ENCODE measurements at places on chromosomes 4 and X.

- DNase-seq = peak; percentile 67
Measured at GRCh38 chr4:154491341-154492271, at the start of gene DCHS2. Gene DCHS2 (minus strand): TSS chr4:154491799. CDS start chr4:154491355, 444 bp downstream.

DNA sequence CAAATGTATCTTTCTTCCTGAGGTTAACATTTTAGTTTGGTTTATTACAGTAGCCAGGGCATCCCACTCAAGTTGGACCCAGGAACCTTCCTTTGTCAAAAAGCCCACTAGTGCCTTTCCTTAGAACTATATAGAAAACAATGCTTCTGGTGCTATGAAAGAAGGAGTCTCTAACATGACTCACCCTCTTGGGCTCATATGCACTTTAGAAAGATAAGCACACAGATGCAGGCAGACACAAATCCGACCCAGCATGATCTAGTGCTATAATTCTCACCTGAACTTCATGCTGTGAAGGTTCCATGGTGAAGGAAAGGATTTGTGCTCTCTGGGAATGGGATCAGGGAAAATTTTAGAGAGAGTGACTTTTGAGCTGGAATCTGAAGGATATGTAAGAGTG is 289.4 kb downstream of the ANKRD50 start:
- DNase-seq = no peak

- no peak for DNase-seq
Measured at GRCh38 chrX:9656277-9656676, 109.4 kb downstream of the GPR143 start.

GRCh38 chr4:158513256-158513655 is 8.4 kb upstream of the RXFP1 start:
- DNase-seq = no peak

DNA sequence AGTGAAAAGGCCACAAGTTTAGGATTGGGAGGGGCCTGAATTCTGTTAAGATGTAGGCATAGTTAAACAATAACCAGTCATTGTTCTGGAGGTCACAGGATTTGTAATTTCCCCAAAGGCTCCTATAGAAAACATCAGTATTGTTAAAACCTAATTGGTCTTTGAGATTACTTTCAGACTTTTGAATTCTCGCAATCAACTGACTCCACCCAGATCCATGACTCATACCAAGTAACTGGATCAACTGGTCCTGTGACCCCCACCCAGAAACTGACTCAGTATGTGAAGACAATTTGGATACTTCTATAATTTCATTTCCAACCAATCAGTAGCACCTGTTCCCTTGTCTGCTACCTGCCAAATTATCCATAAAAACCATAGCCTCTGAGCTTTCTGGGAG is 28.4 kb downstream of the MAGEB16 start:
- DNase-seq = no peak

- no peak for DNase-seq
Measured at GRCh38 chr4:6916587-6917460, 7.2 kb downstream of the TBC1D14 start.

- no peak for DNase-seq
Measured at GRCh38 chr4:15144249-15144966, 142.1 kb downstream of the CPEB2 start.

DNA sequence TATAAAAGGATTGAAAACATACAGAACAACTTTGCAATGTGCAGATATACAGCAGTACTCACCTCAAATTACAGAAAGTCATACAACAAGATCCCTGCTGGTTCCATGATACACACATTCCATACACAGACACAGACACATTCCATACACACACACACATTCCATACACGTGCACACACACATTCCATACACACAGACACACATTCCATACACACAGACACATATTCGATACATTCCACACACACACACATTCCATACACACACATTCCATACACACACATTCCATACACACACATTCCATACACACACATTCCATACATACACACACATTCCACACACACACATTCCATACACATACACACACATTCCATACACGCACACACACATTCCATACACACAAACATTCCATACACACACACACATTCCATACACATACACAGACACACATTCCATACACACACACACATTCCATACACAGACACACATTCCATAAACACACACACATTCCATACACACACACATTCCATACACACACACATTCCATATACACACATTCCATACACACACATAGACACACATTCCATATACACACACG is 13.7 kb downstream of the LINC00632 start:
- no peak for DNase-seq

DNA sequence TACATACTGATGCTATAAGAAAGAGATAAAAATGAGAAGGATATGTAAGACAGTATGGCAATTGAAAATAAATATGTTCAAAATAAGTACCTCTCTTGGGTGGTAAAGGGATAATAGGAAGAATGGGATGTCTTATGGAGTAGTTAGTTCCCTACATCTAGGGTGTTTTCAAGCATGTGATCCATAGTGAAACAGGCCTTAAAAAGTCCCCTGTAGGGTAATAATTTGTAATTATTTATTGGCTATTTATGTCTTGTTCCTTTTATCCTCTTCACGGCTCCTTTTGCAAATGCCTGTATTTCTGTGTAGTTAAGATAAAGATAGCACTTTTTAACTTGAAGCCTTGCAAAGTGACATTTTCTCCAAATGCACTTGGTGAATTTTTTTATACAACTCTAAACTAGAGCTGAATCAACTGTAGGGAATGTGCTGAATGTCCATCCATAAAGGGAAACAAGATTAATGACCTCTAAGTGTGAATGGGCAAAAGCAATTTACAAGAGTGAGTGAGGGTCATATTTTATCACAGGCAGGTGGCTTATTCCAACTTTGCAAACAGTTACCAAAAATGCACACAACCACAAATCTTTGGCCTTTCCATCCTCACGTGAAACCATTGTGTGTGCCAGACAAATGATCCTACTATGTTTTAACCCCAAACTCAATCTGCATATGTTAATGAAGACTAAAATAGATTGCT is 299.0 kb downstream of the KCNIP4 start:
- no peak for DNase-seq

- peak; percentile 95 for DNase-seq
Measured at GRCh38 chr4:1579901-1580691, 104.0 kb downstream of the FAM53A start.

GRCh38 chr4:139234253-139234652 is 45.8 kb downstream of the MGARP start:
- no peak for DNase-seq

GRCh38 chr4:80540785-80541469 is 205.4 kb downstream of the CFAP299 start:
- peak; percentile 39 for DNase-seq

GRCh38 chrX:99588936-99589335 is 821.1 kb downstream of the PCDH19 start:
- DNase-seq = no peak

DNA sequence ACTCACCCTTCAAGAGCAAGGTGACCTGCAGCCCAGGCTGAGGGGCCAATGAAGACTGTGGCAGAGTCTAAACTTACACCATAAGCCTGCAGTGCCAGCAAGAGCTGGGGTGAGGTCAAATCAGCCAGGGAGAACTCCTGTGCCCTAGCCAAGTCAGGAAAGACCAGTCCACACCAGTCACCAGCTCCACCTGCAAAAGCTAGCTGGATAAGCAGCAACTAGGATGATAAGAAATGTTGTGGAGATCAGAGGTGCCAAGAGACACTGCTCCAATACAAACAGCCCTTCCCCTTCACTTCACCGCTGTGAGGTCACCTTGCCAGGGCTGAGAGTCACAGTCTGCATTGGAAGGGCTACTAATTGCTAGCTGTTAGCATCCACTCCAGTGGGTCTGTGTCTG is 31.3 kb downstream of the NIPAL1 start:
- DNase-seq = no peak

DNA sequence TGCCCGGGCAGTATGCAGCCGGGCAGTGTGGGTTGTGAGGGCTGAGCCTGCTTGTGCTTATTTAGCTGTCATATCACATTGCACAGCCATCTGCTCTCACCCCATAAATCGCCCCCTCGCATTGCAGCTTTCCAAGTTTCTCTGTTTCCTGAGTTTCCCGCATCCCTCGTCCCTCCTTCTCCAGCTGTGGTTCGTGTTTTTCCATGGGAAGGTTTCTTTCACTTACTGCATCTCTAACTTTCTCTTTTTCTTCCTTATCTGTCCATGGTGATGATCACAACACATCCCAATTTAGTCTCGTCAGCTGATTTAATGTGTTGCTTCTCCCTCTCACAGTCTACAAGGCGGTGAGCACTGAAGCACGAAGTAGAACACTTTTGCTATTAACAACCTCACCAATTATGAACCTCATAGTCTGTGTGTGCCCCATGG is 118.1 kb downstream of the ENPP6 start:
- no peak for DNase-seq
